ENCODE measurements at places on chromosomes 5 and 9.

- no peak for DNase-seq
Observed at GRCh38 chr5:6202149-6202967, 176.0 kb downstream of the MED10 start.

DNA sequence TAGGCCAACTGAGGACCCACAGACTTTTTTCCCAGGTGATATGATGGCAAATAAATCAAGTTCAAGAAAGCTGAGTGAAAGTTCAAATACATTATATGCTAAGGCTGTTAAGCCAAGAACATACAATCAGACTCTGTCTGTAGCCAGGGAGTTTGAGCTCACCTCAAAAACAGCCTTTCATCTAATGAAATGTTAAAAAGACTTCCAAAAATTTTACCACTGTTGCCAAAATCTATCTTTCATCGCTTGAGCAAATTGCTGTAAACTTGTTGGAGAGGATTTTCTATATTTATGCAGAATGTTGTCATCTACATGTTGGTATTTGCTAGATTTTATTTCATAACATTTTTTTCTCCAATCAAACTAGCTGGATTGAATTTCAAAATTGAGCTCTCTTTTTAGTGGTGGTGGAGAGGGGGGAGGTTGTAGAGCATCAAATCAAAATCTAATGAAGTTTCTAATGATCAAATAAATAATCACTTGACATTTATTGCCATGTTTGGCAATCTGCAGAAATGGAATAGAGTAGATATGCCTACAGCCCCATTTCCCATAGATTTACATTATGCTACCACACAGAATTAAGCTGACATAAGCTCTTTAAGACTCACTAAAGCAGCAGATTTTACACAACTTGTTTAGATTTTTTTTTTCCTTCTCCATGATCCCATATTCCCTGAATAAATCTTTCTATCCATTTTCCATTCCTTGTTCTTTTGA is 828.9 kb upstream of the ZNF608 start:
- no peak for DNase-seq

- no peak for DNase-seq
Observed at GRCh38 chr9:23663946-23664345, 162.1 kb downstream of the ELAVL2 start.

- no peak for DNase-seq
Observed at GRCh38 chr5:169029037-169029436, 271.9 kb downstream of the SLIT3 start.

DNA sequence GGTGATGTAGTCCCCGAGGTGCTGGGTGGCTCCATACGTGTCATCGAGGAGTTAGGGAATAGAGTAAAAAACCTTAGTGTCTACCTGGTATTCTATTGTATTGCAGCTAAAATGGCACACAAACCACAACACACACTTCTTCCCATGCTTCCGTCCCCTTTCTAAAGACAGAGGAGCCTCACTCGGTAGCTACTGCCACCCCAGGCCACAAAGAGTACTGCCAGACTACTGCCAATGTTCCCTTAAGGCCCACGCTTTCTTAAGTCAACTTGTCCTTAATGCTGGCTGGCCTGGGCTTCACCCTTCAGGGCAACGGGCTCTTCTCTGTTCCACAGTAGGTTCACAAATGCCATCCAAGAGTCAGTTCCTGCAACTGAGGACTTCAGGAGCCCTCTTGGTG is 673.0 kb downstream of the ELAVL2 start:
- DNase-seq: no peak

DNA sequence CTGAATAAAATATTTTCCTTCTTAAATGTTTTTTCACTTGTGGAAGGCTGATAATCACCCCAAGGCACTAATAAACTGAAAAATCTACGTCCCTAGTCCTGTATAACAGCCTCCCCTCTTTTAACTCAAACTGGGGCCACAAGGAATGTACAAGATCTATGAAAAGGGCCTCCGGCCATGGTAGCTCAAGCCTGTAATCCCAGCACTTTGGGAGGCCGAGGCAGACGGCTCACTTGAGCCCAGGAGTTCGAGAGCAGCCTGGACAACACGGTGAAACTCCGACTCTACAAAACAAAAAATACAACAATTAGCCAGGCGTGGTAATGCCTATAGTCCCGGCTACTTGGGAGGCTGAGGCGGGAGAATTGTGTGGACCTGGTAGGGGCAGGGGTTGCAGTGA is 23.6 kb downstream of the RNF145 start:
- DNase-seq: no peak

DNA sequence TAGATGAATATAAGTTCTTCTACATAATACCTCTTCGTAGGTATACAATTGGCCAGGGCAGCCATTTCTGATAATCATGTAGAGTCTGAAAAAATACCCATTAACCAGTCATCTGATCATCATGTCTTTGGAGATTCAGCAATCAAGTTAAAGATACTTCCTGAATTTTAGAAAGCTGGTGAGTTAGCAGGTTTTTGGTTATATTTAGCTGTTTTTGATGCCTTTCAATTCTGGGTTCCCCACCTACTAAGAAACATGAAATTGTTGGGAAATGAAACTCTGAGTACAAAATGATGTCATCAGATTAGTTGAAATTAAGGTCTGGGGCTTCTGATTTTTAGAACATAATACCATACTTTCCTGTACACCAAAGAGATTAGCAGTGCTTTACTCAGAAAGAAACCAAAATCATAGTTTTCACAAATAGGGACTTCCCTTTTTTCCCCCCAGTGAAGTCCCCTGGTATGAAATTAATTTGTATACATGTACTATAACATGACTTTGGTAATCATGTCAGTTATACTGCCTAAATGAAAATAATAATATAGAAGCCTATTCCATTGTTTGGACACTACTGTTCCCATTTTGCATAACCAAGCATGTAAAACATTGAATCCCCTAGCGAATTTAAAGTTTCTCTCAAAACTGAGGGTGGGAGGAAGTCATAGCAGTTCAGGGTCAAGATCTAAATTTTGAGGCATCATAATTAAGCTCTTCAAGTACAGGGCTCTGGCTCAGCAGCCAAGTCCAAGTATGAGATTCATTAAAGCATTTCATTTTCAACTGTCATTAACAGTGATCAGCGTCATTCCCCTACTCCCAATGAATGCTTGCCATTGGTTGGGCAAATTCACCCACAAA is 17.9 kb downstream of the PRLR start:
- no peak for DNase-seq

GRCh38 chr5:76497986-76498717 is 95.1 kb downstream of the IQGAP2 start:
- DNase-seq: no peak

DNA sequence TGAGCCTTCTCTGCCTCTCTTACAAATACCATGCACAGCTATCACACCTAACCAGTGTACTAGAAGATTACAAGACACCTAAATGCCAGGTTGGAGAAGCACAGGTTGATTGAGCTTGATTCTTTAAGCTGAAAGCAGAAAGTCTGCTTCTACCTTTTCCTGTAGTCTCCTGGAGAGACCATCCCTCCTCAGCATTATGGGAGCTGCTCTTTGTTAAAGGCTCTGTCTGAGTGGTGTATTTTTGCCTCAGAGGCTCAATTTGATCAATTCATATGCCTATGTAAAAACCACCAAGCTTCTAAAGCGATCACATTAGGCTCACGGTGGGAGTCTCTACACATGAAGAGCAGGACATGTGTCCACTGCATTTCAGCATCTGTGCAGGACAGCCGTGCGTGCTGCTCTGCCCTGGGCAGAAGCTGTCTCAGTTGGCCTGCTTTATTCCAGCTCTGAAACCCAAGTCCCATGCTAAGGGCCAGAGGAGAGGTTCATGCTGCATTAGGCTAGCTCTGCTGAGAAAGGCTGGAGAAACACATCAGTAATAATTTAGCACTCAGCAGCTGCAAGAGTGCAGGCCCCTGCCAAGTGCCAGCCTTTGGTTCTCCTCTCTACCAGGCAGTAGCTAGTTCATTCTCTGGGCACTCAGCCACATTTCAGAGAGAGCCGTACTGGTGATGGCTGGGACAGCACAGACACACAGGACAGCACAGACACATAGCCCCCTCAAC is 41.7 kb downstream of the TMEM167A start:
- no peak for DNase-seq

GRCh38 chr9:4831119-4831518 is 38.4 kb downstream of the RCL1 start:
- DNase-seq: no peak

DNA sequence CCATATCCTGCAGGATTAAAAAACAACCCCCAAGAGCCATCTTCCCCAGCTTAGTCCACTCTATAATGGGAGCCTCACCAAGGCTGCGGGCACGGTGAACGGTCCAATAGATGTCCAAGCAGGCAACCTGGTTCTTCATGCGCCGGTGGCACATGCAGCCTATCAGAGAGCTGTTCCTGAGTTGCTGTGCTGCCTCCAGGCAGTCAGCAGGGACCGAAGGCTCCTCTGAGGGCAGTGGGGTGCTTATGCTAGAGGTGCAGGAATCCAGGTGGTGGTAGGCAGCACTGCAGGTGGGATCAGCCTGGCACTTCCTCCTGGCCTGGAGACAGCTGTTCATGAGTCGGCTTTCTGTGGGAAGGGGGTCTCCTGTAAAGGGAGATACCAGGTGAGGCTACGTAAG is 10.2 kb downstream of the GFRA3 start:
- no peak for DNase-seq

GRCh38 chr9:121976751-121977150 is 116.4 kb downstream of the TTLL11 start:
- no peak for DNase-seq

DNA sequence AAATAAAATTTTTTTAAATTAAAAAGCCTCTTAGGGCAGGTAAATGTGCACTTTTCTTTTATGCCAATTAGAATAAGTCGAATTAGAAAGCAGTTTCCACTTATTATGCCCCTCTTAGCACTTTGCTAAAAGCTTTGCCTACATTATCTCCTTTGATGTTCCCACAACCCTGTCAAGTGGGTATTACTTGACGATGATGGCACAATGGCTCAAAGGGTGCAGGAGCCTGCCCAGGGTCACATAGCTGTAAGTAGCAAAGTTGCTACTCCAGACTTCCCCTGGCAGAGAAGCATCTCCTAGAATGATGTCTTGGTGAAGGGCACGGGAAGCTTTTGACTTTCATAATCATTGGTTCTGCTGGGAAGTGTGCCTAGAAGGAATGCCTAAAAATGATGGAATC is 18.4 kb upstream of the IQGAP2 start:
- no peak for DNase-seq

DNA sequence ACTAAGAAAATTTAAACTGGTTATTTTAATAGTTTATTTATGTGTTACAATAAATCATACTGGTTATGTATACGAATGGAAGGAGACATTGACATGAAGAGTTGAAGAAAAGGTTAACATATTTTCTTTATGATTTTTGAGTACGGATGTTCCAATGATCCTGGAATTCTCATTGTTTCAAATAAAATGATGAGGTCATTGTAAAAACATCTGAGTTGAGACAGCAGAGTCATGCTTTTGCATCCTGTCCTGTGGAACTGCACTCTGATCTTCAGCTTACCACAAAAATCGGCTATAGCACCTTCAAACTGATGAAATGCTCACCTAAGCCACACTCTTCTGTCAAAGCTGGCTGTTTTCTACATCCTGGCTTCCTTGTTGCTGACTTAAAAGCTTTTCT is 67.8 kb downstream of the PTCD2 start:
- no peak for DNase-seq

- no peak for DNase-seq
Observed at GRCh38 chr5:87074072-87074471, 193.6 kb upstream of the RASA1 start.

- no peak for DNase-seq
Observed at GRCh38 chr5:147504011-147504410, 5.9 kb downstream of the DPYSL3 start.

DNA sequence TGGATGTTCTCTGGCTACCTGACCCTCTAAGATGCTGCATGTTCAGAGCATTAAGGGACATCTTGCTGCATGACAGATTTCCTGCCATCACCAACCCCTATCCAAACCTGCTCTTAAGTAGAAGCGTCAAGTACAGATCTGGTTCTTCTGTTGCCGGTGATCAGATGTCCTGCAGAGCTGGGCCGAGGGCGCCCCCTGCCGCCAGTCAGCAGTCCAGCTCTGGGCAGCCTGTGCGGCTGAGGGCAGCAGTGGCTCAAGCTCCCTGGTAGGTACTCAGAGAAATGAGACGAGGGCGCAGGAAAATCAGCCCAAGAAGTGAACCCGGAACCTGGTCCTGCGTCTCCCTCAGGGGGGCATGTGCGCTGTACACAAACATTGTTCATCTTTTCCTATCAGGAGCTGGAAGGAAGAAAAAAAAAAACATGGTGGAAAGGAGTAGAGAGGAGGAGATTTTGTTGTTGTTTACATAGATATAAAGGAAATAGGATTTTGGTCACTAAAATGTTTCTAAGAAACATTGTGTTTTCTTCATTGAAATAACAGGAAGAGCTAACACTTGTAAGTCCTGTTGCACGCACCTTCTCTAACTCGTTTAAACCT is 95.8 kb downstream of the CFAP90 start:
- DNase-seq: no peak

DNA sequence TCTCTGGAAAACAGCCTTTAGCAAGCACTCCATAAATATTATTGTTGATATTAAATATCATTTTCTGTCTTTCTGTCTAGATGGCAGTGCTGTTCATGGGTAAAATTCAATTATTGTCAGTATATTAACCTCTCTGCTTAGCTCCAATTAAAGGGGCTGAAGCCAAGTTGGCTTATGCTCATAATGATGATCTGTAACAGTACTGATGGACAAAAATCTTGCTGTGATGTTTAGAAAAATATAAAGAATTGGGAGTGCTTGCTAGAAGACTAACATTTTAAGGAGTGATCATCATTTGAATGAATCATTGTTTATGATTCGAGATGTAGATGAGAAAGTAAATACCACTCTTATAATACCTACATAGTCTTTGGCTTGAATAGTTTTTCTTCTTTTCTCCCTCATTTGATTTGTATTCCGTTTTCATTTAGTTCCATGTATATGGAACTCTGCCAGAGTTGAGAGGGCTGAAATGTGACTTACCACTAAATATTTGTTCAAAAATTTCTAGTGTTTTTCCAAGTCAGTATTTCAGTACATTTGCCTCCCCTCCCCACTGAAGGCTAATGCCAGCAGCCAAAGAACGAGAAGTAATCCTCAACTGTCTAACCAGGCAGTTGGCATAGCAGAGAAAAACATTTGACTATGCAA is 538.3 kb downstream of the CSNK1G3 start:
- no peak for DNase-seq

All from osteocyte (in vitro differentiated cells).